ENCODE measurements at places on chromosomes 4 and X. TPM values are rescaled to one million over a fixed set of nuclear protein-coding genes. Genes with fewer than 3 reads are reported as not detected.

DUX4 gene
- not detected for total RNA-seq

LRP2BP gene
- total RNA-seq = 0.15 TPM

PKD2 gene
- 11.8 TPM for total RNA-seq

RAB41 gene
- not detected for total RNA-seq

MRFAP1 gene
- total RNA-seq = 270 TPM

RHOH gene
- total RNA-seq = 3.3 TPM

LRCH2 gene
- total RNA-seq = 3.3 TPM

CT83 gene
- total RNA-seq = not detected

ZNF280C gene
- total RNA-seq = 5.9 TPM

Data from mammary microvascular endothelial cell (primary cell).